ENCODE measurements at places on chromosomes 13 and 19.

DNA sequence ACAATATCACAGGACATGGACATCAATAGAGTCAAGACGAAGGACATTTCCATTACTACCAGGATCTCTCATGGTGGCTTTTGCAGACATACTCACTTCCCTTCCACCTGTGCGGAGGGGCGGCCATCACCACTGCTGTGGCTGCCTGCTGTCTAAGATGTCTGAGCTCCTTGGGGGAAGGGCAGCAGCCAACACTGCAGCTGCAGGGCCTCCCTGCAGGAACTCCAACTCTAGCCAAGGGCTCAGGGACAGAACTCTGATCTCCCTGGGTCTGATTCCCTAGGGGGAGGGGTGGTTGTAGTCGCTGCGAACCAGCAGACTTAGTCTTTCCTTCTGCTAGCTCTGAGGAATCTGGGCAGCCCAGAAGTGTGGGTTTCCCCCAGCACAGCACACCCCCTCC, 78.9 kb upstream of the ANKRD10 start:
- DNase-seq = no peak

DNA sequence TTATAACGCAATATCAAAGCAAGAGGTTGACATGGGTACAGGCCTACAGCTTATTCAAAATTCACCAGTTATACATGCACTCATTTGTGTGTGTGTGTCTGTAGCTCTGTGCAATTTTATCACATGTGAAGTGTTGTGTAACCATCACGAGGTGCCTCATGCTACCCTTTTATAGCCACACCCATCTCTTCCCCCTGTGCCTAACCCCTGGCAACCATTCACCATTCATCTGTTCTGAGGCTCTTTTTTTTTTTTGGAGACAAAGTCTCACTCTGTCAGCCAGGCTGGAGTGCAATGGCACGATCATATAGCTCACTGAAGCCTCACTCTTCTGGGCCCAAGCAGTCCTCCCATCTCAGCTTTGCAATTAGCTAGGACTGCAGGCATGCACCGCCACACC, 78.4 kb downstream of the DPF1 start:
- DNase-seq = no peak

- DNase-seq = no peak
Measured at GRCh38 chr13:97459215-97459777, 25.3 kb downstream of the RAP2A start.

DNA sequence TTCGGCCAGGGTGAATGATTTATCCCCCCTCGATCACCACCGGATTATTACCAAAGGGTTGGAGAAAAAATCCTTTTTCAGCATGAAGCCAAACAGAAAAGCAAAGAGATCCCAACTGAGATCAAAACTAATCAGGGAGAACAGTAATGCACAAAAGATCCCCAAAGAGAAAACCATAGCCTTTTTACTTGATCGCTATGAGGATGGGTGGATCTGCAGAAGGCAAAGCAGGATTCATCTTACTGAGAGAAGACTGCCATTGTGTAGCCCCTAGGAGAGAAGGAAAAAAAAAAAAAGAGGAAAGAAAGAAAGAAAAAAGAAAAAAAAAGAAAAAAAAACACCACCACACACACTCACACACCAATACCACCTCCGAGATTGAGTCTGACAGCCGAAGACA, at the start of gene FGF14:
TSS of gene FGF14 (minus strand) at position 283 of the 400 bp plus-strand sequence.
- DNase-seq = no peak

- peak; percentile 86 for DNase-seq
Measured at GRCh38 chr19:4139614-4140236, 13.7 kb upstream of the CREB3L3 start.

DNA sequence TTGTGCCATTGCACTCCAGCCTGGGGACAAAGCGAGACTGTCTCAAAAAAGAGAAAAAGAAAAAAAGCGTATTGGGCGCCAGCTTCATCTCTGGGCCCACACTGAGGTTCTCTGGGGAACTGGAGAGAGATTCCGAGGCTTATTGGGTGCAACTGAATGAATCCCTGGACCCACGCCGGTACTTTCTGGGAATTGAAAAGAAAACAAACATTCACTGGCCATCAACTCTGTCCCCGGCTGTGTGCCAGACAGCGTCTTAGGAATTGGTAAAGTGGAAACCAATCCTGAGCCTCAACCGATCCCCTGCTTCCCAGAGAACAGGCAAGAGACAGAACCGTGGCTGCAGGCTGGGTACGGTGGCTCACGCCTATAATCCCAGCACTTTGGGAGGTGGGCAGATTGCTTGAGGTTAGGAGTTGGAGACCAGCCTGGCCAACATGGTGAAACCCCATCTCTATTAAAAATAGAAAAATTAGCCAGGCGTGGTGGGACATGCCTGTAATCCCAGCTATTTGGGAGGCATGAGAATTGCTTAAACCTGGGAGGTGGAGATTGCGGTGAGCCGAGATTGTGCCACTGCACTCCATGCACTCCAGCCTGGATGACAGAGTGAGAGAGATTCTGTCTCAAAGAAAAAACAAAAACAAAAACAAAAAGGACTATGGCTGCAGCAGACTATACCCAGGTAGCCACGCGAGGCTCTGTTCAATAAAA, 8.6 kb downstream of the ANO8 start:
- no peak for DNase-seq

DNA sequence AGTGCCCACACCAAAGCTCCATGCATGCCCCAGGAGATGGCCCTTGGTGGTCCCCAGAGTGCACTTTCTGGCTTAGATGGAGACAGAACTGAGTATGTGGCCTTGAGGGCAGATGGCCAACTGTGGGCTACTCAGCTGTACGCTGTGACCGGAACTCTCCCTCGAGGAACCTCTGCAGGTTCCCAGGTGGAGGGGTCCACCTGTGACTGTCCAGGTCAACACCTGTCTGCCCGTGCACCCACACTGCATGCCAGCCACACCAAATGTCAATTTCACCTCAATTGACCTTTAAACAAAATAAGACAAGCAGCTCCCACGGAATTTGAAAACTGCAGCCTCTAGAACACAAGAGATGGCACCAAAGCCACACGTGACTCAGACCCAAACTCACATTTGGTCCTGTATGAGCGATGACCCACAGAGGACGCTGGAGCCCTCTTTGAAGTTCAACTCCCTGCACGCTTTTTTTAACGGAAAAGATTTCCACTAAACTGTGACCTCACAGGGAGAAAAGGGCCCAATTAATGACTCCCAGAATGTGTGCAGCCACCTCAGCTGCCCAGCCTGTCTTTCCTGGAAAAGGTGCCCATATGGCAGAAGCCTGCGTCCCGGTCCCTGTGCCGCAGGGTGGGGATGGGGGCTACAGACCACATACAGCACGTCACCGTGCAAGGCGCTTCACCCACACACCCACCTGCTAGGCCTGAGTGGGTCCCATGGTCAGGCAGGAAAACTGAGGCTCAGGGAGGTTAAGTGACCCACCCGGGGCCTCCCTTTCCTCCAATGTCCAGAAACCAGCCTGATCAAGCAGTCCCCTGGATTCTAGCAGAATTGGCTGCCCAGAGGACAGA, 47.7 kb downstream of the KLF2 start:
- no peak for DNase-seq

DNA sequence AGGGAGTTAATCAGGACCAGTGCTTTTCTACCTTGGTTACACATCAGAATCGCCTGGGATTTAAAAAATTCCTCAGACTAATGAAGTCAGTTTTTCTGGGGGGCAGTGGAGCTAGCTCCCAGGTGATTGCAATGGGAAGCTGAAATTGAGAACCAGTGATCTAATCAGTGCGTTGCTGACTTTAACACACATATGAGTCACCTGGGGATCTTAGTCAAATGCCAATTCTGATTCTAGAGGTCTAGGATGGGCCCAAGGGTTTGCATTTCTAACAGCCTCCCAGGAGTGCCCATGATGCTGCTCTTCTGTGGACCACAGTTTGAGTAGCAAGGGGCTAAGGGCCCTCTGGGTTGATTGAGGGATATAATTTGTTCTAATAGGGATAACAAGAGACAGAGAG, 54.5 kb downstream of the KL start:
- no peak for DNase-seq

Data from stimulated activated CD8-positive, alpha-beta memory T cell treated with anti-CD3 and anti-CD28 coated beads, Interleukin-12 subunit alpha, Interleukin-12 subunit beta, amount 100 ng/mL, for 1 hour (primary cell).